SJSA1 (cell line): ENCODE measurements at places on chromosomes 3 and 15.
A peak's percentile ranks its signal among the peaks of the same experiment; 100 is the strongest.

- peak; percentile 53 for DNase-seq
Measured at GRCh38 chr3:108085810-108086350, 5.0 kb downstream of the CD47 start.

DNA sequence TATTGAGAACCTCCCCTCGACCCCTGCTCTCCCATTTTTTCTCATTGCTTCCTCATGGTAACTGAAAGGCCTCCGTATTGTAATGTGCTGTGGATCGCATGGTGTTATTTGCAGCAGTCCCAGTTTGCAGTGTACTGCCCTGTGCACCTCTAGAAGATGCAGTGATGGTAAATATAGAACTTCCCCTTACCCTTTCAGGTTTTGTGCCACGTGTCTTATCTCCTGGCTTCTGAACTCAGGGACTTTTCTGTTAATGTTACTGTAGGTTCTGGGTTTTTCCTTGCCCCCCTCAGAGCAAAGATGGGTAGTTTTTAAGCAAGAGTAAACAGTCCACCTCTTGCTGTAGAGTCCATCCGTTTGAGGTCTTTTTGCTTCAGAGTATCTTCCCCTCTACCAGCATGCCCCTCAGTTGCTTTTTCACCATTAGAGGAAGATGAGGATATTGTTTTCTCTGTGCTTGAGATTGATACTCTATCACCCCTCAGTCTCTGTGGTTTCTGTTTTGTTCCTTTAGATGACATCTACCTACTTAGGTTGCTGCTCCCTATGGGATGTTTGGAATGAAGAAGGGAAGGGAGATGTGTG, 22.4 kb downstream of the CHD2 start:
- DNase-seq, result no peak

DNA sequence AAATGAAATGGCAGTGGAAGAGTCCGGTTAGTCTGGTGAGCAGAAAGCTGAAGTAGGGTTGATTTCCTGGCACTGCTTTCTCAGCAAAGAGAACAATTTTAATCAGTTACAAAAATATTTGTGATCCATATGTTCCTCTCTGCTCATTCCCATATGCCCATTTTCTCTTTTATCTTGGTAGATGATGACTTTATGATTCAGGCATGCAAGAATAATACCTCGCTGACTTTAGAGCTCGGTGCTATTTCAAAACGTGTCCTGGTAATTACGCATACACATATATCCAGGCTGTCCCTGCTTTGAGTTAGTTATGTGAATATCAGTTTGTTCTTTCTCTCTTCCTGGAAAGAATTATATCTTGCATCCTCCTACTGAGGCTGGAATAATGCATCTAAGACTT, 38.5 kb downstream of the ARPP21 start:
- DNase-seq, result no peak

- no peak for DNase-seq
Measured at GRCh38 chr3:134867277-134867676, 72.2 kb downstream of the EPHB1 start.

DNA sequence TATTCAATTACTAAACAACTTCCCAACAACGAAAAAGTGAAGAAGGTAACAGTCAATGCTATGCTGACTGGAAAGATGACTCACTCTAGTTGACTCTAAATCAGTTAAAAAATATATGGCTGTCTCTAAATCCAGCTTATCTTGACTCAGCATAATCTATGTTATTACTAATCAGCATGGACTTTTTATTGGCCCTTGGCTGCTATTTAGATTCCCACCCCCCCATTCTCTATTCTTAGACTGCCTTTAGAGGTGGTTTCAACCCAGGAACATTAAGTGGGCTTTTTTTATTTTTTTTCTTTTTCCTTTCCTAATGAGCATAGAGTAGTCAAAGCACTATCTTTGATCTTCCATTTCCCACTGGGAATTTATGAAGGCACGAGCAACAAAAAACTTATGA, 1.9 kb downstream of the PCOLCE2 start:
- no peak for DNase-seq

DNA sequence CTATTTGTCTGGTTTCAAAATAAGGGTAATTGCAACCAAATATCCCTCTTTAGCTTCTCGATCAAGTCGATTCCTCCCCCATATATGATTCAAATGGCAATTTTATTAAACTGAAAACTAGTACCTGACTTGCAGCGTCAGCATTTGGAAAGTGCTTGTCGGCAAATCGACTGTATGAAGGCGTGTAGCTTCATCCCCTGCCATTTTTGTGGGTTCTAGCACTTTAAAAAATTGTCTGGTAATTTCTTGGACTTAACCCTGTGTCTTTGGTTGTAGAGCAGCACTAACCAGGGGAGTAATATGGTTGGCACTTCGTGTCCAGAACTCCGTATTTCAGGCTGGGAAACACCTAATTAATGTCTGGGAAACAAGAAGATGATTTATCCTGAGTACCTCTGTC, 573 bp downstream of the MME start:
- DNase-seq, result no peak

GRCh38 chr3:106398891-106399600, 530.2 kb upstream of the CBLB start:
- no peak for DNase-seq

GRCh38 chr15:59052915-59053407, 52.0 kb upstream of the CCNB2 start:
- no peak for DNase-seq

DNA sequence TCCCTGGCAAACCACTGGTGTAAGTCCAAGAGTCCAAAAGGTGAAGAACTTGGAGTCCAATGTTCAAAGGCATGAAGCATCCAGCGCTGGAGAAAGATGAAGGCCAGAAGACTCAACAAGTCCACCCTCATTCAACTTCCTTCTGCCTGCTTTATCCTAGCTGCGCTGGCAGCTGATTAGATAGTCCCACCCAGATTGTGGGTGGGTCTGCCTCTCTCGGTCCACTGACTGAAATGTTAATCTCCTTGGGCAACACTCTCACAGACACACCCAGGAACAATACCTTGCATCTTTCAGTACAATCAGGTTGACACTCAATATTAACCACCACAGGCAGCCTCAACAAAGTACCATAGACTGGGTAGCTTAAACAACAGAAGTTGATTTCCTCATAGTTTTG, 245.9 kb upstream of the IGF1R start:
- DNase-seq, result no peak

DNA sequence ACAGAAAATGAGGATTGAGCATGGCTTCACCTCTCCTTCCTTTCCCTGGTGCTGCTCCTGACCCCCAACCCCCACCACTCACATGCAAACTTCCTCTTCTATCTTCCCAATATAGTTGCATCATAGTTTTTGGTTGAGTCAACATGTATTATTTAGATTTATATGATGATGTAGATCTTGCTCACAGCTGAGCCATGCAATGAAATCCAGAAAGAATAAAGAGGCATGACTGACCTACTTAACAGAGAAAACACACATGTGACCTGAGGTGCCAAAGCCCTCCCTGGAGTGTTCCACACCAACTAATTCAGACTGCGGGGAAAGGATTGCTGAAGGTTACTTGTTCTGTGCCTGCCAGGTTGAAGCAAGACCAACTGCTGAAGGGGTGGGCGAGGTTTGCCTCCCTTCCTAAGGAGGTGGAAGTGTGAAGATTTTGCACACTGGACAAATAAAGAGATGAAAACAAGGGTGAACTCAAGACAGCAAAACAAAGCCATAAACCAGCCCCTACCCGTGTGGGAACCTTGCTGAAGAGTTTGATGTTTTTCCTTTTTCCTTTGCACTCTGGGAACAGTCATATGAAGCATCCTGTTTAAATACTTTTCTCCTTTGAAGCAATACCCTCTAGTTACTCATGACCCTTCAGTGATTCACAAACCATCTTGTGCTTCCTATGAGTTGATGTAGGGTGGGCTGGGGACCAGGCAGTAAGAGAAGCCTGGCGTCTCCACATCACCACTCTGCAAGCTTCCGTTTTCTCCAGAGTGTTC, 155.2 kb upstream of the UBE2E1 start:
- DNase-seq, result peak; percentile 63

DNA sequence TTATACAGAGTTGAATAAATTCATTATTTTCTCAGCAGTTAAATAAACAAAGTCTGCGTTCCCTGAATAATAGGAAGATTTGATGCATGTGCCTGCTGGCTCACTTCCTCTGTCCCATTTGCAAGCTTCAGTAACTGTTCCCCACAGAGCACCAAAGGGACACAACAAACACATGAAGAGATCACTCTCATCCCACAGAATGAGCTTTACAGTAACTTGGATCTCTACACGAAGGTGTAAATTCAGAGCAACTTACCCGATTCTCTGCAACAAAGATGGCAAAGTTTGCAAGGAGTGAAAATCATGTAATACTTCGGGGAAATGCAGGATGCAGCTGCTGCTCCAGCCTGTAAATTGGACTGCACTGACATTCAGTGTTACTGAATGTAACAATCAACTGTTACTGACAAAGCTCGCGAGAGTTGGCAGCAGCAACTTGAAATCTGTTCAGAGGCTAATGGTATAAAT, at the start of gene BCHE:
TSS of gene BCHE (minus strand) at position 366 of the 468 bp plus-strand sequence. CDS start 6,390 bp downstream, outside the sequence.
- DNase-seq, result no peak

DNA sequence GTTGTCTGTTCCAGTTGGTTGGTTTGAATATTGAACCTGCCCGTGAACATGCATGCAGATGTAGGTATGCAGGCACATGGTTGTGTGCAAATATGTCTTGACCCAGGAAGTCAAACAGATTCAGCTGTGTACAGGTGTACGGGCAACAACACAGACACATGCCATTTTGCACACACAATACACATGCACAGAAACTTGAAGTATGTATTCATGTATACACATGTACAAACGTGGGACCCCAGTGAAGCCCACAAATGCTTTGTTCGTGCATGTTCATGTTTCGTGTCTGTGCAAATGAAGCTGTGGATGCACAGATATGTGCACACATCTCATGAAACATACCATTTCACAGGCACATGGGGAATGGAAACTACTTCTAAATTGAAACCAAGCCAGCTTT, 30.7 kb downstream of the IDH3A start:
- DNase-seq, result no peak

- no peak for DNase-seq
Measured at GRCh38 chr3:159144891-159145290, 343.0 kb downstream of the MFSD1 start.

GRCh38 chr3:29239376-29239775, 41.5 kb upstream of the RBMS3 start:
- DNase-seq, result no peak

DNA sequence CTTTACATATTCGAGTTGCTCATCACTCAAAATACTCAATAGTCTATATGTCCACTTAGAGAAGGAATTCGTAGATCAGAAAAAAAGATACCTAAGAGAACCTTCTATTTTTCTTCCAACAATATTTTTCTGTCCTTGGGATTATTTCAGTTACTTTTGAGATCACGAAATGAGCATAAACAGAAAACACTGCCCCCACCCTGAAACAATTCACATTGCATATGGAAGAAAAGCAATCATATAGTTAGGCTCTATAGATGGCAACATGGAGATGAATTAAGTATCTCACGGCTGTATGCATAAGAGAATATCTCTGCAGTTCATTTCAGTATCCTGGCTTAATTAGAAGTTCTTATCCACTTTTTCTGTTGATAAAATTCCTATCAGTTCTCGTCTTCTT, 391.1 kb downstream of the FGF12 start:
- DNase-seq, result no peak

DNA sequence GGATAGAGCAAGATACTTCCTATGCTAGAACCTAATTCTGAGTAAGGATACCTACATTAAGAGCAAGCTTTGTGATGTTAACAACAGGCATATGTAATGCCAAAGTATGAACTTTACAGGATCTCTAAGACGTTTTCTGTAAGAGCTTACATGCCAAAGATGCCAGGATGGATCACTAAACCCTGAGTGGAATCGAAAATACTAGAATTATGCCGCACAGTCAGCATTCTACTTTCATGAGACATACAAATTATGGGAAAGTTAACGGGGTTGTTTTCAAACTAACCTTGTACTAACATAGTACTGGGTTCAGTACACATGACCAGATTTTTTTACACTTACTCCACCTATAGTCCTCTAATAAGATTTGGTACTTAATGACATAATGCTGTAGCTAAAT, 55.1 kb downstream of the AAGAB start:
- no peak for DNase-seq

DNA sequence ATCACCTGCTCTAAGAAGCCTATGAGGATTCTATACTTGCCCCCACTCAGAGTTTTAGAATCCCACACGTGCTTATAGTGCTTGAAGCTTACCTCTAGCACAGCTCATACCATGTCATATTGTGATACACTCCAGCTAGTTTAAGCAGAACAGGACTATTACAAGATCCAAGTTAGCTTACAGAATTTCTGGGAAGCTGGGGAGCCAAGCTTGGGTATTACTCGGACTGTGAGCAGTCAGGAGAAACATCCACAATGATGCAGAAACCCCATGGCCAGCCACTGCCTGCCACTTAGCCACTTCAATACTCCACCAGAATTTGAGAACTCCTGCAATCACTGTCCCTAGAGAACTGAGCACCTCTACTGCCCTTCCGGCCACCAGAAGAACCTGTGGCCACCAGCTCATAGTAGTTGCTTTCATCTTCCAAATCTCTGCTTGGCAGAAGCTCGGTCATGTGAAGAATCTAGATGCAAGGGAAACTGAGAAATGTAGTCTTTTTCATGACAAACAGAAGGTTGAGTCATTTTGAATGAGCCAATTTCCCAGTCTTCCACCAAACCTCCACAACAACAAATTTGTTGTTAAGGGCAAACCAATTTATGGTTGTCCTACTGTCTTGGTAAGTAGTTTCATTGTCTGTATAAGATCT, 27.7 kb upstream of the SSR3 start:
- no peak for DNase-seq

DNA sequence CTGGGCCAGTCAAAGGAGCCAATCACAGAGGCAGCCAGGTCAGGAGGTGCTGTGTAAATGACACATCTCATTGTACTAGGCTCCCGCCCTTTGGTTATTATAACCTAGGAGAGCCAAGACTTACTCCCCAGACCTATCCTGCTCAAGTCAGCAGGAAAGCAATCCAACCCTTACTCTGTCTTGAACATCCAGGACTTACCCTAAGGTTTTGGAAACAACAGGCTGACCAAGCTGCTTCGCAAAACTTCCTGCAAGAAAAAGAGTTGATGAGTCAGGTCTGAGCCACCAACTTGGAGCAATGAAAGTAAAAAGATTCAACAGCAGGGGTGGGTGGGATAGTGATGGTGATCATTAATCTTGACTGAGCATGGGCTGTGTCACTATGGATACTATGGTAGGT, 144.4 kb downstream of the MYLK start:
- DNase-seq, result peak; percentile 55
